ENCODE measurements at places on chromosomes 4 and X.
A peak's percentile ranks its signal among the peaks of the same experiment; 100 is the strongest.

- DNase-seq, result no peak
These were observed 544.0 kb upstream of the AMOT start for GRCh38 chrX:113384628-113385027.

DNA sequence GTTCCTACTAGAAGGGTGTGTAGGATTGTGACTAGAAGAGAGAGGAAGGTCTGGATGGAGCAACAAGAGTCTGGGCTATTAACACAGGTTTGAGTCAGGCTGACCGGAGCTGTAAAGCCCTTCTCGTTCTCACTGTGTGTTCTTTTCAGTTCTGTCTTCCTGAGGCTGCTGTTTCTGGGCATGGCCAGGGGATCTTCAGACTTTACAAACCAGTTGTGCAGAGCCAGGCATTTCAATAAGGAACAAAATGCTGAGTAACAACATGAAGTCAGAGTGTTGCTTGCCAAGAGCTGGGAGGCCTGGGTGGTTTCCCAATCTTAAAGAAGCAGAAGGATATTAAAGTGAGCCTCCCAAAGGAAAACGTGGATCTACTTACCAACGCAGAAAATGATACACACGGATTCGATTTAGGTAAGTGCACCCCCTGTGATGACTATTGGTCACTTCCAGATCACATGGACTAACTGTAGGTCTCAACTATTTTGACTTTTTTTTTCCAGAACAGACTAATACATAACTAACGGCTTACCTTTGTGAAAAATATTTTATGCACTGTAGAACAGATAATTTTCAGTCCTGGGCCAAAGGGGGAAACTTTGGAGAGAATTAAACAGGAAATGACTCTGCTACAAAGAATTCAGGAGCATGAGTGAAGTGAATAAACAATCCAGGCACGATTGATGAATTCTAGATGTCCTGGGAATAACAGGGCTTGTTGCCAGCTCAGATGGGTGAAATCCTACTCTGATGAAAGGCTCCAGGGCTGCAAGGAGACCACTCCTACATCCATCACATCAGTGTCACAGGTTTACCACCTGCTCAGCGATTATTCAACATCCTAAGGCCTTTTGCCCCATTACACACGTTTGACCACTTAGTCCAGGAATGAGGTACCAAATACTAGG is 94.5 kb downstream of the ANXA3 start:
- DNase-seq, result no peak

GRCh38 chr4:87632469-87632868 is 17.6 kb upstream of the DMP1 start:
- no peak for DNase-seq

DNA sequence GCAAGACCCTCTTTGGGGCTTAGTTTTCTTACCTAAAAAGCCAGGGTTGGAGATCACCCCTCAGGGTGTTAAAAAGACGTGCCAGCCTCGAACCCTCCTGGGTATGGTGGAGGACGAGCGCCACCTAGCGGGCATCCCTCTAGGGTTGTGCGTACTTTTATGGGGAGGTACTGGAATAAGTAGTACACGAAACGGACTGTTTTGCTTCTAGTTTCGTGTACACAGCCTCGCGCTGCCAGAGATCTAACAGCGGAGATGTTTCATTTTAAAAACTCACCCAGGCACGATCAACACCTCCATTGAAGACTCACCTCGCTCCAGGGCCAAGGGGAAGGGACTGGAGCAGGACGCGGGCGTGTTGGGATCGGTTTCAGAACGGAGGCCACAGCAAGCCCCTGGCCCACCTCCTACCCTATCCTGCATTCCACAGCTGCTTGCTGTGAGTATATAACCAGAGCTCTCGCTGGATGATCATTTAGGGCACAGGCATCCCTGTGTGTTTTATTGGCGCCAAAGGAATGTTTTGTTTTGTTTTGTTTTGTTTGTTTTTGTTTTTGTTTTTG is 4.8 kb upstream of the NKX3-2 start:
- DNase-seq, result peak; percentile 89

GRCh38 chr4:137707626-137708025 is 175.3 kb upstream of the PCDH18 start:
- no peak for DNase-seq

DNA sequence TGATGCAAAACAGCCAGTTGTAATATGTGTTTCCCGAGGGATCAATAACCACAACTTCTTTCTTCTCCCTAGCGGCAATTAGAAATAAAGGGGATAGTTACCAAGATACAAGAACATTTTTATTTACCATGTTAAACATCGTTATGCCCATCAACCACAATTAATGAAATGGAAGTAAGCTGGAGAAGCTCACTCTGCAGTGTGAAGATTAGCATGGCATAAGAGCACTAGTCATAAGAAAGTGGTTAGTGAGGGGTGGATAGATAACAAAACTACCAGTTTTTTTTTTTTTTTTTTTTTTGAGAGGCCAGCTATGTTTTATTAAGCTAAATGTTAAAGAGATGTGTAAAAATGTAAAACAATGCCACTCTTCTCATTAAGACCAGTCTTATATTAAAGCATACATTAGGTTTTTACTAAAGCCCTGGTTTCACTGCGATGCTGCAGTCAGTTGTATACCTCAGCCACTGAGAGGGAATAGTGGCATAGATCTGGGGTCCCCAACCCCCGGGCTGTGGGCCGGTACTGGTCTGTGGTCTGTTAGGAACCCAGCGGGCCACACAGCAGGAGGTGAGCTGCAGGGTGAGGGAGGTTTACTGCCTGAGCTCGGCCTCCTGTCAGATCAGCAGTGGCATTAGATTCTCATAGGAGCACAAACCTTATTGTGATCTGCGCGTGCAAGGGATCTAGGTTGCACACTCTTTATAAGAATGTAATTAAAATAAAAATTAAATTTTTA is 27.9 kb upstream of the NFXL1 start:
- no peak for DNase-seq

GRCh38 chr4:184103527-184104264 is 114.0 kb downstream of the ENPP6 start:
- DNase-seq, result no peak

DNA sequence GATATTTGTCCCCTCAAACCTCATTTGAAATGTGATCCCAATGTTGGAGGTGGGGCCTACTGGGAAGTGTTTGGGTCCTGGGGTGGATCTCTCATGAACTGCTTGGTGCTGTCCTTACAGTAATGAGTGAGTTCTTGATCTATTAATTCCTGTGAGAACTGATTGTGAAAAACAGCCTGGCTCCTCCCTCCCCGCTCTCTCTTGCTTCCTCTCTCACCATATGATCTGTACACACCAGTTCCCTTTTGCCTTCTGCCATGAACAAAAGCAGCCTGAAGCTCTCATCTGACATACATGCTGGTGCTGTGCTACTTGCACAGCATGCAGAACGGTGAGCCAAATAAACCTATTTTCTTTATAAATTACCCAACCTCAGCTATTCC is 11.2 kb upstream of the YIPF7 start:
- DNase-seq, result no peak

DNA sequence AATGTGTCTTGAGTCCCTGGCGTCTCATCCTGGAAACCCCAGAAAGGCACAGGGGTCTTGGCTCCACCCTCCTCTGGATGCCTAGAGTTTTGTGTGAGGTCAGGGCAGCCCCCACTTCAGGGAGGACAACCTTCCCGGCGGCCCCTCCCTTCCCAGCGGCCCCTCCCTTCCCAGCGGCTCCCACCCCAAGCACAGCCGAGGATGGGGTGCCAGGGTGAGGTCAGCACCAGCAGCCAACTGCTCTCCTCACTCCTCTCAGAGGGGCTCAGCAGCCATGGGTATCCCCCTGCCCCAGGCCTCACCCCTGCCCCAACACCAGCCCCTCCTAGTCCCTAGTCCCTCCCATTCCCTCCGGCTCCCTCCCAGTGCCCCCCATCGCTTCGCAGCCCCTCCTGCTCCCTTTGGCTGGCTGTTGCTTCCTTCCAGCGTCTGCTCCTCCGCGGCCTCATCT is 17.4 kb downstream of the DGKQ start:
- no peak for DNase-seq

DNA sequence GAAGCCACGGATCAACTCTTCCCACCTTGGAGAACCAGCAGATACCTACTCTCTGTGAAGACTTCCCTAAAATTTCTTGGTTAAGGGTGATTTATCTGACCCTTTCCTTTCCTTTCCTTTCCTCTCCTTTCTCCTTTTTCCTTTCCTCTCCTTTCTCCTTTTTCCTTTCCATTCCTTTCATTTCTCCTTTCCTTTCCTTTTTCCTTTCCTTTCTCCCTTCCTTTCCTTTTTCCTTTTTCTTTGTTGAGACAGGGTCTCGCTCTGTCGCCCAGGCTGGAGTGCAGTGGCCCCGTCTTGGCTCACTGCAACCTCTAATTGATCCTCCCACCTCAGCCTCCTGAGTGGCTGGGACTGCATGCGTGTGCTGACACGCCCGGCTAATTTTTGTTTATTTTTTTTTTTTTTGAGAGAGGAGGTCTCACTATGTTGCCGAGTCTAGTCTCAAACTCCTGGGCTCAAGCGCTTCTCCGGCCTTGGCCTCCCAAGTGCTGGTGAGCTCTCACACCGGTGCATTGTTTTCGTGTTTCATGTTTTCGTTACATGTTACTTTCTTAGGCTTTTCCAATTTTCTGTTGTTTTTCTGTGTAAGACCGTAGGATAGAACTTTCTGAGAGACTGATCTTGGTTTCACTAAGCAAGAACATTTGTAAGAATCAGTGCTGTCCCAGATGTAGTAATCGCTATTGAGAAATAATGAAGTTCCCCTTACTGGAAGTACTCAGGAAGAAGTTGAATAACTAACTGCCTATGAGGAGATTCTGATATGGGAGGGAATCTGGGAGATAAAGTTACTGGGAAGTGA is 2.0 kb downstream of the TMEM165 start:
- DNase-seq, result no peak

DNA sequence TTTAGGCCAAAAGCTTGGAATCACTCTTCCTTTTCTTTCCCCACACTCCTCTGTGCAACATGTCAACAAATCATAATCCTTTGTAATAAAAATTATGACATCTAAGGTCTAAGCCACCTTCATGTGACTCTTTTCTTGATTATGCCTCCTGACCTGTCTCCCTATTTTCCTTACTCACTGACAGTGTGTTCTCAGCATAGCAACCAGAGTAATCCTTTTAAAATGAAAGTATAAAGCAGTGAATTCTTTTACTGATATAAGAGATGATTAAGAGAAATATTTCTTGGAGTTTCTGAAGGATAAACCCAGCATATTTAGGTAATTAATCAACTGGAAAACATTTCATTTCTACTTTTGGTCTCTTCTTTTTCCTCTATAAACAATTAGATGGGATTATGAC is 44.7 kb downstream of the USO1 start:
- no peak for DNase-seq

DNA sequence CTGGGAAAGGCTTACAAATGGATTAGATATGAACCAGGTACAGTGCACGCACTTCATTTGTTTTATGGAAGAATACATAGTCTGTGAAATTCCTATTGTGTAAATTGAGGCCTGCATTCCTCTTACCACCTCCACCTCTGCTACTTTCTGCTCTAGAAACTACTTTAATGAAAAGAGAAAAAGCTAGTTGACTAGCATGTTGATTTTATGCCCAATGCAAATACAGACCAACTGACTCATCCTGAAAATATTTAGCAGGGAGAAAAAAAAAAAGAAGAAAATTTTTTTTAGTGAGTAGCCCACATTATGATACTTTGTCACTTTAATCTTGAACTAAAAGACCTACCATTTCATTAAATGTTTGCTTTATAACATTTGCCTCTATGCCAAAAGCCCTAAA is 41.2 kb downstream of the DCLK2 start:
- no peak for DNase-seq

DNA sequence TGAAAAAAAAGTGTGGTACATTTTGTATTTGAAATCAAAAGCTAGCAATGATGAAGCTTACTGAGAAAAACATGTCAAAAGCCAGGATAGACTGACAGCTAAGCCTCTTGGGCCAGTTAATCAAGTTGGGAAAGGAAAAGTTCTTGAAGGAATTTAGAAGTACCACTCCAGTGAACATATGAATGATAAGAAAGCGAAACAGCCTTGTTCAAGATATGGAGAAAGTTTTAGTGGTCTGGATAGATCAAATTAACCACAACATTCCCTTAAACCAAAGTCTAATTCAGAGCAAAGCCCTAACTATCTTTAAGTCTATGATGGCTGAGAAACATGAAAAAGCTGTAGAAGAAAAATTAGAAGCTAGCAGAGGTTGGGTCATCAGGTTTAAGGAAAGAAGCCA is 268.3 kb downstream of the PDHA2 start:
- DNase-seq, result no peak

- no peak for DNase-seq
These were observed 15.5 kb downstream of the CPE start for GRCh38 chr4:165394275-165394674.

DNA sequence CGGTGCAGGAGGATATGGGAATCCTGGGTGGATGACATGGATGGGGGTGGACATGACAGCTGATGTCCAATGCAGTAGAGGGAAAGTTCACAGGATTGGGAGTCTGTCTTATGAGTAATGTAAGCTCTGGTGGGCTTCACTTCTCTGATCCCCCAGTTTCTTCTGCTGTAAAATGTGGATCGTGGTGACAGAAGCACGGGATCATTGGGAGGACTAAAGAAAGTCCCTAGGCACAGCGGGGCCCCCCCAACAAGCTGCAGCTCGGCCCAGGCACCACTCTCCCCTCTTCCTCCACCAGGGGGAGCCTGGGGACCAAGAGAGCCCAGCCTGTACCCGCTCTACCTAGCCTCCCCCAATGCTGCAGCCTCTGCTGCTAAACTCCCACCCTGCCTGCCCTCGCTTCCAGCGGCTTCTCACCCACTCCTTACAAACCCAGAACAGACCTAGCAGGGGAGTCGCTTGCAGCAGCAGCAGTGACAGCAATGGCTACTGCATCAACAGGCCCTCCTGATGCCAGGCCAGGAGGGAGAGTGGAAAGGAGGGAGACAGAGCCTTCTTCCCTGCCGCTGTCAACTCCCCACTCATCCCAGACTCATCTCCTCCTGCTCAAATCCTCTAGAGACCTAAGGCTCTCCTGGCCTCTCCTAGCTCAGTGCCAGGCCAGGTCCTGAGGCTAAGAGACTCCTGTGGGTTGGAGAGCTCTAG is 36.1 kb upstream of the IQSEC2 start:
- DNase-seq, result peak; percentile 66

DNA sequence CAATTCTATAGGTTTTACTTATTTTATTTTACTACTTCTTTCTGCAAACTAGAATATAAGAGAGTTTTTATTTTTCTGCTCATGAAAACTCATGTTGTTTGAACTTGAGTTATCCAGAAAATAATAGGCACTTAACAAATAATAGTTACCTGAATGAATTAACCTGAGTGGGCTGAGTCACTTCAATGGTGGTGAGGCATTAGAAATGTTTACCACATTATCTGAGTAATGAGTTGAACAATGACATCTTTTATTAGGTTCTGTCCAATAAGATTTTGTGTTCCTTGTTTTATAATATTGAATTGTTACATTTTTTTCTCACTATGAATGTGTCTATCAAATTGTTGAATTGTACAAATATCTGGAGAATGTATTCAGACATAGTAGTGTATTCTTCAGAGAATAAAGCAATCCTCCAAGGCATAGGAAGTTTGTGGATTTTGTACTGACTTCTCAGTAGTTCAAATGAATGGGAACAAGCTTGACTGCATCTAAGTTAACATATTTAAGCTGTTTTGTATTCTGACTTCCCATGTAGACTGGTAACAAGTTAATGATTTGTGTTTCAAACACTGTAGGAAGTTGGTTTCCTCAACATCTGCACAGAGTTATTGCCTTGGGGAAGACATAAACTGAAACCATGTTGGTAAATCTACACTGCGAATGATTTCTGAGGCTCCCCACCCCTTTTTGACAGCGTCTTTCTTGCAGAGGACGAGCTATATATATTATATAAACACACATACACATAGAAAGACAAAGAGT is 1808.9 kb upstream of the TENM3 start:
- no peak for DNase-seq

- DNase-seq, result no peak
These were observed 632 bp downstream of the CCSER1 start for GRCh38 chr4:90127706-90128345.

GRCh38 chrX:51956441-51956840 is 63.0 kb downstream of the MAGED1 start:
- DNase-seq, result no peak
